ENCODE measurements at places on chromosomes 6 and 20.

- no peak for DNase-seq
These were observed 22.8 kb downstream of the AMD1 start for GRCh38 chr6:110897433-110897832.

GRCh38 chr6:74939151-74939708, 266.6 kb downstream of the COL12A1 start:
- no peak for DNase-seq

GRCh38 chr6:122495612-122496011, 24.0 kb upstream of the SERINC1 start:
- no peak for DNase-seq

DNA sequence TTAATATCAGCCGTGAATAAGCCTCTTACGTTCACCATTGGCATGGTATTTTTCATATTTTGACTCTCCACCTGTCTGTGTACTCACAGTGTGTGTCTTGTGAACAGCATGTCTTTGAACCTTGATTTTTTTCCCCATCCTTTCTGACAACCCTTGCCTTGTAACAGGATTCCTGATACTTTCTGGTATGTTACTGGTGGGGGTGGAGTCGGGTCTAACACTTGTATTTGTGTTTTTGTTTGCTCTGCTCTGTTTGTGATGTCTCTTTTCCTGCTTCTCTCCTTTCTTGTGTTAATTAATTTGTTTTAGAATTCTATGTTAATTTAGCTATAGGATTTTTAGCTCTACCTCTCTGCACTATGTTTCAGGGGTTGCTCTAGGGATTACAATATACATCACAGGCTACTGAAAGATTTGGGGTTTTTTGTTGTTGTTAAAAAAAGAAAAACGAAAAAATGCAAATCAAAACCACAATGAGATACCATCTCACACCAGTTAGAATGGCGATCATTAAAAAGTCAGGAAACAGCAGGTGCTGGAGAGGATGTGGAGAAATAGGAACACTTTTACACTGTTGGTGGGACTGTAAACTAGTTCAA, 245.1 kb downstream of the CDH4 start:
- no peak for DNase-seq

GRCh38 chr6:9511157-9511556, 903.7 kb downstream of the TFAP2A start:
- no peak for DNase-seq

DNA sequence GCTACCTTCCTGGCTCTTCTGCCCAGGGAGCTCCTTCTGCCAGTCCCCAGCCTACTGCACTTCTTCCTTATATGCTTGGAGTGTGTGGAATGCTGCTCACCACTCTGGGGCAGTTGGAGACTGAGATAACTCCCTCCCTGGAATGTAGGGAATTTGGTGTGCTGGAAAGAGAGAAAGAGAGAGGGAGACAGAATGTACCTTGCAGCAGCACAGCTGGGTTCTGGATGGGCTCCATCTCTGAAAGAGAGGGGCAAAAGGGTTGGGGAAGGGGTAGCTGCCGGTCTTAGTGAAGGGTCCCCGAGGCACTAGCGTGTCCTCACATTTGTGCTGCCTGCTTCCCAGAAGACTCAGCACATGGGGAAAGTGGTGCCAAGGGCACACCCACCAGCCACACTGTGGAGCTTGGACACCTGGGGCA, 40.2 kb upstream of the DDR1 start:
- no peak for DNase-seq

GRCh38 chr20:56223352-56223751, 25.2 kb upstream of the MC3R start:
- DNase-seq, result no peak

- DNase-seq, result peak; percentile 5
These were observed 15.7 kb upstream of the SIRT5 start for GRCh38 chr6:13558718-13559117.

- no peak for DNase-seq
These were observed 68.1 kb downstream of the DLL1 start for GRCh38 chr6:170222498-170223471.

DNA sequence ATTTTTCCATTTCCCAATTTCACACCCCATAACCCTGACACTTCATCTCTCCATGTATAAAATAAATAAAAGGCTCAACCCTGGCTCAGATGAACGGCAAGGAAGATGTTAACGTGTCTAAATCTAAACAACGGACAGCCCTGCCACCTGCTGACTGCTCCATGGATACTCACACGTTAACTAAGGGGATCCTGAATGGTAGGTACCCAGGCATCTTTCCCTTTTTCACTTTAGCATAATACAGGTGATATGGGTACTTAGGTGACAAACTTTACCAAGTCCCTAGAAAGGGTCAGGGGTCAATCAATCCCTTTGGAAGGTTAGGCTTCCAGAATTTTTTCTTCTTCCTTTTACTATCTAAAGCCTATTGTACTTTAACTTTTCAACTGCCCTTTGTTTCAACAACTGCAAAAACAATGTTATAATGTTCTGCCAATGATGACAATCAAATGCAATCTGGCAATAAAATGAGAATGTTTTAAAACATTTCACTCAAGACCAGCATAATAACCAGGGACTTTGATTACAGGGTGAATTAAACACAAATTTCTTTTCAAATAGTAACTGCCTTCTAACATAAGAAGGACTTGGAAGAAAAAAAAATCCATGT, 52.4 kb upstream of the IPCEF1 start:
- no peak for DNase-seq

DNA sequence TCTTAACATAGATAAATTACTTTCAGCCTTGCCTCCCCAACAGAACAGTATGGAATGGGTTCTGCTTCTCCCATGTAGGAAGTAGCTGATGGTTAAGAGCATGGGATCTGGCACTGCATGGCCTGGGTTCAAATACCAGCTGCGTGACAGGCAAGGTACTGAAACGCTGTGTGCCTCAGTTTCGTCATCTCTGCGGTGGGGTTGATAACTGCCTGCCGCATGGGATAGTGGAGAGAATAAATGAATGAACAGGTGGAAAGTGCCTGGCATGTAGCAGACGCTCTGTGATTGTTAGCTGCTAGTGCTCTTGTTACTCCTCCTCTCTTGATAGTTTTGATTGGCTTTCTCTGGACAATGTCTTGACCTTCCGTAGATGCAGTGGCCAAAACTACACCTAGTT, 213.3 kb downstream of the ZDHHC14 start:
- DNase-seq, result no peak

- DNase-seq, result no peak
These were observed 4.1 kb downstream of the MYLK4 start for GRCh38 chr6:2746557-2747061.

- peak; percentile 16 for DNase-seq
These were observed 115.3 kb downstream of the LCA5 start for GRCh38 chr6:79421707-79422484.
